CD4-positive, alpha-beta T cell treated with Interleukin-4 for 4 hours (primary cell): ENCODE measurements at places on chromosomes 4 and X.
A peak's percentile ranks its signal among the peaks of the same experiment; 100 is the strongest.

GRCh38 chr4:183828125-183828524 lies 77.0 kb upstream of the STOX2 start:
- DNase-seq = no peak

DNA sequence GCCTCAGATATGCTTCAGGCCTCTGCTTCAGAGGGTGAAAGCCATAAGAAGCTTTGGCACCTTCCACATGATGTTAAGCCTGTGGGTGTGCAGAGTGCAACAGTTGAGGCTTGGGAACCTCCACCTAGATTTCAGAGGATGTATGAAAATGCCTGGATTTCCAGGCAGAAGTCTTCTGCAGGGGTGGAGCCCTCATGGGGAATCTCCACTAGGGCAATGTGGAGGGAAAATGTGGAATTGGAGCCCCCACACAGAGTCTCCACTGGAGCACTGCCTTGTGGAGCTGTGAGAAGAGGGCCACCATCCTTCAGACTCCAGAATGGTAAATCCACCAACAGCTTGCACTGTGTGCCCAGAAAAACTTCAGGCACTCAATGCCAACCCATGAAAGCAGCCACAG lies 35.2 kb downstream of the TLR10 start:
- DNase-seq = no peak

DNA sequence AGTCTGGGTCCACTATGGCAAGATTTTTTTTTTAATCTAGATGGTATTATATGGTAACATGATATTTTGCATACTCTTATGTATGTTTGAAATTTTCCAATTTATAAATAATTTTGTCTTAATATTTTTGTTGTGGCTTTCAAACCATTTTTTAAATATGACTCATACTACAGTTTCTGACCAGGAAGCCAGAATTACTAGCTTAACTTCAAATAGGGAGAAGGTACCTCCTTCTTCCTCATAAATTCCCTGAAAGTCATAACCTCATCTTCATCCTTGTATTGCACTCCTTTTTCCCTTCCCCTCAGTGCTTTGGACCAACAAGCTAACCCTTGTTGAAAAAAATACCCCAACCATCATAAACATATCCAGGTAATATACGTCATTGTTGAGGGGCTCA lies 21.6 kb downstream of the ARAP2 start:
- no peak for DNase-seq

DNA sequence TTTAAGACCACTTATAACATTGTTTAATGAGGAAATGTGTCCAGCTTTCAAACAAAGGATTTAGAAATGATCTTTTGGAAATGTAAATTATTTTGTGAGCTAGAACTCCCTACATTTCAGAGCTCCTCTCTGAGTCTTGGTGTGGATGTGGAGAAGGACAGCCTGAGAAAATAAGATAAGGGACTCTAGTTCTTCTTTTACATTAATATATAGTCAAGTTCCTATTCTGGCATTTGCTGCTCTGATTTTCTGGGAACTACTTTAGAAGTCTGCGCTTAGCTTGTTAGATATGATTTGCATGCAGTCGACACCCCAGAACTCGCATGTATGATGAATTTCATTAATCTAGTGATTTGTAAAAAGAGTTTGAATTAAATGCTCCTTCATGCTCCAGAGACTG lies 45.5 kb downstream of the TSPAN7 start:
- DNase-seq = no peak

GRCh38 chr4:3407171-3407771 lies 34.5 kb upstream of the HGFAC start:
- DNase-seq = no peak

DNA sequence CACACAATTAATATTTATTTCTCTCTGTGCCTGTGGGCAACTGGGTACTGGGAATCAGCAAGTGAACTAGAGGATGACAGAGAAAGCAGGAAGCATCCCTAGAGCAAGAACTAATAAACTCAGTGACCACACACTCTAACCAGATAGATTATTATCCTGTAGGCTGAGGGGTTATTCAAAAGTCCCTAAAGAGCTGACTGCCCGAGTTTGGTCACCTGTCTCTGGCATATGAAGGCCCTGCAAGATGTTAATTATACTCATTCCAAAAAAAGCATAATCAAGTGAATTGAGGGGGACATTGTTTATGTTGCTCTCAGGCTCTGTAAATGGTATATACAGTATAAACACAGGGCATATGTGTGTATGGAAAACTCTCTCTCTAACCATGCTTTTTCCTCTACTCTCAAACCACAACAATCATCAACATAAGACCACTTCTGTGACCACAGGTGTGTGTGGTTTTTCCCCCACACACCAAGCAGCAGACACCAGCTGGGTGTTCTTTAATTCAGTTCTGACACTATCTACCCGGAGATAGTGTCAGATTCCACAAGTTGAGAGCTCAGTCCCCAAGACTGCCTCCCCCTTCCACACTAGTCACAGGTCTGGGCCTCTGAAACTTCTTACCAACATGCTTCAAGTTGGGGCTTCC lies 6.2 kb upstream of the HPSE start:
- peak; percentile 19 for DNase-seq

DNA sequence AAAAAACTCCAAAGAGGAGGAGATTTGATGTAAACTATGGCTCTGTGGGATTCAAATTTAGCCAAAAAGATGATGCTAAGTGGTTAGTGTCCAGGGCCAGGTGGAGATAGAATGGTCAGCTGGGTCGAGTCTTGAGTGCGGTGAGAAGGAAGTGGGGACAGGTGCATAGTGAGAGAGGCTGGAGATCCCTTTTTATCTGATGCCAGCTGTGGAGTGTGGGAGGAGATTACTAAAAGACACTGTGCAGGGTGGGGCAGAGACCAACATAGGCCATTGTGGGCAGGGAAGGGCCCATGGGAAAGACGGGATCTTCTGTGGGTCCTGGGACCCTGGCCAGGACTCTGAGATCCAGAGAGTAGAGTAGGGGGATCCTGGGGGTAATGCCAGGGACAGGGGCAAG lies 34.6 kb upstream of the LEF1 start:
- DNase-seq = no peak

DNA sequence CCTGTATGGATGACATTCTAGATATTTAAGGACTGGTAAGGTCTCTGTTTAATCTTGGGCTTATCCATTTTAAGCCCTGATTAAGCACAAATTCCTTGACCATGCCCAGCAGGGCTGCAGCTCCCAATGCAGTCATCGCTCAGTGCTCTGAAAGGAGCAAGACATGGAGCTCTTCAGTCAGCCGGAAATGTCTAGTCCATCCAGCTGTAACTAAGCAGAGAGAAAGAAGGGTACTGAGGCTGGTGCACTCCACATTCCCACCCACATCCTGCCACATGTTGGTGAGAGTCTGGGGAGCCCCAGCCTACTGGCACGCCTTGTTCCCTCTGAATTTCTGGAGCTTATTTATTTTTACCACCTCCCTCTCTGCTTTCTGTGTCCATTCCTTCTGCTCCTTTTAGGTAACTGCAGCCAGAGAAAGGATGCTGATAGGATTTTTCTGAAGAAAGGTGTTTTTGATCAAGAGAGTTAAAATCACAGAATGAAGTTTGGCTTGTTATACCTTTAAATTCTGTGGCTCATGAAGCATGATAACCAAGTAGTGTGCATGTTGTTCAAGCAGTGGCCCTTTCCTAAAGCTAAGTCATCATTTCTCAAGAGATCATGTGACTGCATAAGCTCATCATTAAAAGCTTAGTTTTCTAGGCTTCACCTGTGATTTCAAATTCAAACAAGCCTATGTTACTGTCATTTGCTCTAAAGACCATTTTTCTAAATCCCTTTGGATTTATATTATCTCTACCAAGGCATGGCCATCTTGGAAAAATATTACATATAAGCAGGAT lies 74.0 kb downstream of the GALNT7 start:
- no peak for DNase-seq

- DNase-seq = peak; percentile 72
These were observed 215.2 kb upstream of the PSAPL1 start for GRCh38 chr4:7649741-7650531.

DNA sequence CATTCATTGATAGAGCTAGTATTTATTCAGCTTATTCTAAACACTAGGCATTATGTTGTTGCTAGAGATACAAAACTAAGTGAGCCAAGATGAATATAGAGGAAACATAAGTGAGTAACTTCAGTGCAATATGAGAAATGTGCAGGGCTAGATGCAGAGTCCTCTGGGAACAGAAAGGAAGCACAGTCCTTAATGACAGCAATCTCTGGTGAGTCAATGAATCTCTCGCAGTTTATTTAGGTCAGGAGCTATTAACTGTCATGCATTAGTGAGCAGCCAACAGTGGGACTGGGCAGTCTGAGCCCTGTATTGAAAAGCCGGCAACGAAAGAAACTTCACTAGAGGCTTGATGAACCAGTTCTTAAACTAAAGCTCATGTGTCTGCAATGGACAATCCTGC lies 598.1 kb upstream of the MAGEB2 start:
- DNase-seq = no peak

GRCh38 chr4:4590546-4590945 lies 48.7 kb upstream of the STX18 start:
- no peak for DNase-seq

DNA sequence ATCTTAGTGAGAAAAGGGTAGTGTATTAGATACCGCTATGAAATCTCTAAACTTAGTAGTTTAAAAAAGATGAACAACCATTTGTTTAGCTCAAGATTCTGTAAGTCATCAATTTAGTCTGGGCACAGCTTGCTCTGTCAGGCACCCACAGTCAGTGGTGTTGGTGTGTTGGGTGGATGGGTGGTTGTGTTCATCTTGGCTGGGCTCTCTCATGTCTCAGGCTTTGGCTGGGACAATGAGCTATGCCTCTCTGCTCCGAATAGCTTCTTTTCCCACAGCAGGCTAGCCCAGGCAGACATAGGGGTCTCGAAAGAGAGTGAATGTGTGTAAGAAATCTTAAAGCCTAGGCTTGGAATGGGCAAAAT lies 127.0 kb upstream of the GATB start:
- no peak for DNase-seq

GRCh38 chr4:11596989-11597388 lies 168.3 kb upstream of the HS3ST1 start:
- no peak for DNase-seq

DNA sequence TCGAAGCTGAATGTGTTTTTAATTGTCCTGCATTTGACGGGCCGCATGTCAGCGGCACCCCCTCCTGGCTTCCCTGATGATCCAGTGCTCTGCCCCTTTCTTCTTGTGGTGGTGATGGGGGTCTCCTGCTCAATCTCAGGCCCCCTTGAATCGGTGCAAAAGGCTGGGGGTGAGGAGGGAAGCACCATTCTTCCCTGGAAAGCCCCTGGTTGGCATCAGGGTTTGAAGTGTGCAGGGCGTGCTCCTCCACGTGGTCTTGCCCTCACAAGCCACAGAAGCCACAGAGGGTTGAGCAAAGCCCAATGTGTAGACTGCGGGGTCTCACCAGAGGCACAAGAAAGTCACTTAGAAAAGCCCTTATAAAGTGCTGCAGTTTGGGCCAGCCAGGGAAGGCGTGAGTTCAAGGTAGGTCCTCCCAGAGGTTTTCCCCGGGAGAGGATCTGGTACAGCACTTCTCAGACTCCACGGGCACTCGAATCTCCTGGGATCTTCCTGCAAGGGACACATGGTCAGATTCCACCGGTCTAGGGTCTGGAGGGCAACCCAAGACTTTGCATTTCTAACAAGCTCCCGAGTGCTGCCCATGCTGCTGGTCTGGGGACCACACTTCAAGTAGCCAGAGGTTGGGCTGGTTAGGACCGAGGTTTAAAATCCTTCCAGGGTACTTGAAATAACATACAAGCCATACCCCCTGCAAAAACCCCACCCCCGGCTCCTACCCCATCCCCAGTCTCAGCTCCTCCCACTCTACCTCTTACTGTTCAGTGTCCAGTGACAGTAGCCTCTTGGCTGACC lies 35.1 kb downstream of the PSAPL1 start:
- no peak for DNase-seq

GRCh38 chr4:79514621-79515329 lies 106.7 kb upstream of the GK2 start:
- no peak for DNase-seq

DNA sequence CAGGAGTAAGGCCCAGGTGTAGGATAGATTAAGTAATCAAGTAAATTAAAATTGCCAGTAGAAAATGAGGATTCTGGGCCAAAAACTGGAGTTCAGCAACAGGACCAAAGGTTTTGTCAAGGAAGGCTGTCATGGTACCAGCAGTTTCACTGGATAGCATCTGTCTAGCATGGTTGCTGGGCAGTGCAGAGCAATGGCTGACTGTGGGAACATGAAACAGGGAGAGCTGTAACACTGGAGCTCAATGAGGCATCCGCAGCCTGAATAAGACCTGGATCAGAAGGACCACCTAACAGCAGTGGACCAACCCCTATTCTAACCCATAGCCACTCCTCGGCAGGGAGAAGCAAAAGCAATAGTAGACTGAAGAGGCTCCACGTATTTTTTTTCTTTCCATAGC lies 132.4 kb downstream of the ATOH1 start:
- no peak for DNase-seq

DNA sequence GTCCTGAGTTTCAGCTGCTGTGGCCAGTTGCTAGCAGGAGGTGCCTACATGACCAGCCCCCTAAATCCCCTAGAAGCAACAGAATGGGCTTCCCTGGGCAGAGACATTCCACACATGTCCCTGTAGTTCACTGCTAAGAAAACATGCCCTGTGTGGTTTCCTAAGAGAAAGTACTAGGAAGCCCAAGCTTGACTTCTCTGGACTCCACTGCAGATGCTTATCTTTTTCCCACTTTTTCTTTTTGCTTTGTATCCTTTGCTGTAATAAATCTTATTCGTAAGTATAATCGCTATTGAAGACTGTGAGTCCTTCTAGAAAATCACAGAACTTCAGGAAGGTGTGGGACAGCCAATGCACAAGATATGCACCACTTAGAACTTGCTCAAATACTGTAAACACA lies 15.6 kb downstream of the RPGR start:
- DNase-seq = no peak

DNA sequence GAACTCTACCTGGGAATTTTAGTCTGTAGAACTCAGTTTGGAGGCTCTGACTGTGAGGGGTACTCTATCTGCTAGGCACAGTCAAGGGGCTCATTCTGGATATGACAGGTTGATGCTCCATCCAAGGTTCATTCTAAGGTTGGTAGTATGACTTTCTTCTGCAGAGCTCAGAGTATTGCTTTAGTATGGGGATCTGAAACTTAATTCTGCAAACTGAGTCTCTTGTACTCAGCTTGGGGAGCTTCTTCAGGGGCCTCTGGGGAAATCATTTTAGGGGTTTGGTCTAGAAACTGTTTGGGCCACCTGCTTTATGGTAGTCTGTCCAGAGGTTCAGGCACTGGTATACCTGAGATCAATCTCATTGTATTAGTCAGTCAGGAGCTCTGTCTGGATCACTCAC lies 9.7 kb upstream of the TSR2 start:
- no peak for DNase-seq

GRCh38 chrX:24594501-24594900 lies 52.6 kb downstream of the PCYT1B start:
- DNase-seq = no peak

- DNase-seq = no peak
These were observed 2.4 kb downstream of the AGTR2 start for GRCh38 chrX:116172976-116173375.

DNA sequence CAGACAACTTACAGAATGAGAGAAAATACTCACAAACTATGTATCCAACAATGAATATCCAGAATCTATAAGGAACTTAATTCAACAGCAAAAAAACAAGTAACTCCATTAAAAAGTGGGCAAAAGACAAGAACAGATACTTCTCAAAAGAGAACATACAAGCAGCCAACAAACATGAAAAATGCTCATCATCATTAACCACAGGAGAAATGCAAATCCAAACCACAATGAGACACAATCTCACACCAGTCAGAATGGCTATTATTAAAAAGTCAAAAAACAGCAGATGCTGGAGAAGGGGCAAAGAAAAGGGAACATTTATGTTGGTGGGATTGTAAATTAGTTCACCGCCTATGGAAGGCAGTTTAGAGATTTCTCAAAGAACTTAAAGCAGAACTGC lies 150.3 kb downstream of the FGF16 start:
- DNase-seq = no peak
